Coronary artery (tissue), 2 donors: ENCODE measurements at places on chromosomes 2 and 18.

GRCh38 chr2:30303095-30303494 is 71.8 kb downstream of the LBH start:
- no peak for DNase-seq

- DNase-seq = no peak
Measured at GRCh38 chr2:149205143-149205542, 125.2 kb upstream of the LYPD6 start.

DNA sequence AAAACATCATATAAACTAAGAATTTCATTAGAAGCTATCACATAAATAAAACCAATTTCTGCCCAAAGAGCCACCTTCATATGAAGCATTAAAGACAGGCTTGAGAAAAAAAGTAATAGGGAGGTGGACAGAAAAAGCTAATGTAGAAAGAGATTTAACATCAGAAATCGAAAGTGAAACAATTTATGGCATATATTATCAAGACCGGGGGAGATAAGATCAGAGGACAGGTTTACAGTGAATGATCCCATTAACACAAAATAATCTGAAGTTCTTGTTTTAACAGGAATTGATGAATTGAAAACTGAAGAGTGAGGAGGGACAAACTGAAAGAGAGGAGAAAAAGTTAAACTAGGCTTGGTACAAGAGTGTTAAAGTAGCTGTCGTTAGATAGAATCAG is 786.3 kb upstream of the FSHR start:
- no peak for DNase-seq

GRCh38 chr2:43524177-43524965 is 71.5 kb downstream of the THADA start:
- no peak for DNase-seq

- no peak for DNase-seq
Measured at GRCh38 chr2:8481463-8482009, 200.3 kb upstream of the ID2 start.

GRCh38 chr2:216057688-216058193 is 23.9 kb downstream of the PECR start:
- DNase-seq = no peak

DNA sequence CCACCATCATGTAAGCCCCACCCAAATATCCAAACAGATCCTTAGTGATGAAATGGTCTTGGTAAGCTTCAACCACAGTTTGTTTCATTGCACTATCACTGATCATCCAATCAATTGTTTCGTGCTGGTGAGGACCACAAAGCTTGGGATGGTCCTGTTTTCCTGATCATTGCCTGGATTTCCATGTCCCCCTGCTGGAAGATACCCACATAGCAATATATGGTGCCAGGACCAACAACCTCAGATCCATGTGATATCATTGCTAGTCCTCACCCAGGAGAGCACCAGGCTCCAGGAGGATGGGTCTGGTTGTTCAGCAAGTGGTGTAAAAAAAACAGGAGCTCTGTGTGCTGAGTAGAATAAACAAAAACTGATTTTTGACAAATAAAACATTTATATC is 206.5 kb upstream of the SH3BP4 start:
- DNase-seq = no peak

- no peak for DNase-seq
Measured at GRCh38 chr2:171447675-171448074, 13.6 kb downstream of the DCAF17 start.

DNA sequence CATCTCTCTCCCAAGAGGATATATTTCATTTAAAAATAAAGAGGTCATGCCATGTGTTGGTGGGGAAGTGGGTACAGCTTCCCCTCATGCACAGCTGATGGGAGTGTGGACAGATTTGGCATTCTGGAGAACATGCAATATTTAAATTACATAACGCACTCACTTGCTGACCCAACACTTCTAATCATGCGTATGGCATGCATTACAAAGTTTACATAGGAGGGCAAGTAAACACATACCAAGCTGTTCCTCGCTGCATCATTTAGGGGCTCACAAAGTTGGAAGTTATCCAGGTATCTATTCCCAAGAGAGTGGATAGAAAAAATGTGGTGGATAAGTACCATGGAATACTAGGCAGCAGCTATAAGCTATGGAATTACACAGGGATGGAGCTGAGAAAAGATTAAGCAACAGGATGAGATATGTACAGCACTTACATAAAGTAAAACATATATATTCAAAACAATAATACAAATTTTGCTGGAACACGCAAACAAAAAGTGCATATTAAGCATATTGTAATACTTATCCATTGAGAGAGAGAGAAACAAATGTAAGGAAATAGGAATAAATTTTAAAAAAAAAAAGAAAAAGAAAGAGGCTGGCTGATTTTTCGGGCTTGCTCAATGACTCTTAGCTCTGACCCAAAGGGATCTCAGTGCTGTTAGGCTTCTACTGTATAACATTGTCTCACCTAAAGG is 11.0 kb downstream of the CYP1B1 start:
- no peak for DNase-seq

DNA sequence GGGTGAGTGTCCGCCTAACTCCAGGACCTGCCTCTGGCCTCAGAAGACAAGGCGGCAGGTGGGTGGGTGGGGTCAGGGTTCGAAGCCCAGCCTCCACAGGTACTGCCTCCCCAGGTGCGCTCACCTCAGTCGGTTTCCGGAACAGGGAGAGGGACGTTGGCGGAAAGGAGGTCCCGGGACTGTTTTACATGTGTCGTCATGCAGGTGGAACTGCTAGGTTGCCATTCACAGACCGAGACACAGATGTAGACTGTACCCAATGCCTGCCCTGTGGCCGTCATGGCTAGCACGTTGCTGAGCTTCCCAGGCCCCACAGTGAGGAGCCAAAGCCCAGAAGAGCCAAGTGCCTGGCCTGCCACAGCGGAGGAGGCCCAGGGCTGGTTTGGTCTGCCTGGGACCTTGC is 284.0 kb upstream of the HS6ST1 start:
- peak; percentile 67 for DNase-seq

GRCh38 chr2:53286345-53286744 is 481.3 kb upstream of the CHAC2 start:
- no peak for DNase-seq

DNA sequence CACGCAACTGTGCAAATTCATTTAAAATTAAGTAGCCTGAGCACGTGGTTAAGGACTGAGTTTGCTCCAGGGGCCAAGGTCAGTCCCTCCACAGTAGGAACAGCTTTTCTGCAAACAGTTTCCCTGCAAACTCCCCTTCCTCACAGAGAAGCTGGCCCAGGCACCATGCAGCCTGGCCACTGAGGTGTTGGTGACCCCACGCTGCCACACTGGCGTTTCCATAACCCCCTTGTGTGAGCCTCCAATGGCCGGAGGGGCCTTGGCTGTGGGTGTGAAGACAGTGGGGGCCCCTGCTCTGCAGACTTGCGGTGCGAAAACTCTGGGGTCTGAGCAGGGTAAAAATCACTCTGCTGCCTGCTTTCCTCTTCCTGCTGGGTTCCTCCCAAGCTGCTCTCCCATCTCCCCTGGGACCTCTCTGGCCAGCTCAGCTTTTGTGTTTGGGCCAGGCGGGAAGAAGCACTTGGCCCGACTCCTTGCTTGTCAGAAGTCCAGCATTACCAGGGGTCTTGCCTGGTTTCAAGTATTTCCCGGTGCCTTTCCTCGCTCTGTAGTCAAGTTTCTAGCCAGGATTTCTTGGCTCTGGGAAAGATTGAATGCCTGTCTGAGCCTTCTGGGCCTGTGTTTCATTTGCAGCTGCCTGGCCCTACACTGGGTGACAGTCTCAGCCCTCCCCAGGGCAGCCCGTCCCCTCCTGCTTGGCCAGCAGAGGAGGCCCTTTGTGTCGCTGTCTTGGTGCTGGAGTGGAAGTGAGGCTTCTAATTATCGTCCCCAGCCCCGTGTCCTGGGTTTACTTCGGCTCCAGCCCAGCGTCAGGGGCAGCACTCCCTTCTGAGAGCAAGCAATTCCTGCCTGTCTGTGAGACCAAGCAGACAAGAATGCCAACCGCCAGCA is 131.4 kb upstream of the SLC1A4 start:
- DNase-seq = peak; percentile 79

- no peak for DNase-seq
Measured at GRCh38 chr18:3704556-3705344, 254.8 kb downstream of the TGIF1 start.

GRCh38 chr18:13566941-13567746 is 159.2 kb downstream of the FAM210A start:
- peak; percentile 72 for DNase-seq

DNA sequence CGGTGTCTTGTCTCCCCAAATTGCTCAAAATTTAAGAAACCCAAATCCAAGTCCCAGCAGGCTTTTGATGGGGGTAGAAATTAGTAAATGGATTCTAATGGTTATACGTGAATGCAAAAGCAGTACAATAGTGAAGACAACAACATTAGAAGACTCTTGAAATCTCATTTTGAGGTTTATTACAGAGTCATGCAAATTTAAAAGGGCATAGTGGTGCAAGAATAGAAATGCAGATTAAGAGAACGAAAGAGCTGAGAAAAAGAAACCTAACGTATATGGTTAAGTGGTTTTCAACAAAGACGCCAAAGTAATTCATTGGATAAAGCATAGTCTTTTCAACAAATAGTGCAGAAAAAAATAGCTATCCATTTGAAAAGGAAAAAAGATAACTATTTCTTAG is 33.2 kb upstream of the CXXC1 start:
- DNase-seq = no peak

GRCh38 chr18:25921677-25922421 is 168.6 kb downstream of the SS18 start:
- no peak for DNase-seq

DNA sequence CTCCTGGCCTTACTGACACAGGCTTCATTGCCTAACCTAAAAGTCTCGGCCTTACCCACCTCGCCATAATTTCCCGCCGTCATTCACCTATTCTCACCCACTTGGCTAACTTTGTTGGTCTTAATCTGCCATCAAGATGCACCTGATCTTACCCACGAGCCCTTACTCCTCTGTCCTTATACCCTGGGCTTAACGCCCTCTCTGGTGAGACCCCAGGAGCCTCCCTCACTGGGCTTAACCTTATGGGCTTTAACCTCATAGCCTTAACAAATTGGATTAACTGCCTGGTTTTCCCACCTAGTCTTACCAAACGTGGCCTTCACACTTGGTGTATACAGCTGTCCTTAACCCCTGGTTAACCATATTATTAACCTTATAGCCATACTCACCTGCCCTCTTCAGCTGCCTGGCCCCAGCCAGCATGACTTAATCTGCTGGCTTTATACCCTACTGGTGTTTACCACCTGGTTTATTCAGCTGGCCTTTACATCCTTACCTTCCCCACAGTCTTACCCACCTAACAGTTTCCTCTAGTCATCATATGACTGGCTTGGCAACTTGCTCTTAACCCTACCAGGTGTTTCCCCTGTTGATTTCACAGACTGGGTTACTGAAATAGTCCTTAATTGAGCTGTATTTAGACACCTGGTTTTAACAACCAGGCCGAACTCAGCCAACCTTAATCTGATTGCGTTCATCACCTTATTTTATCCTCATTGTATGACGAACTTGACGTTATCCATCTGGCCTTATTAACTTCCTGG is 132.0 kb upstream of the ZSWIM2 start:
- no peak for DNase-seq

DNA sequence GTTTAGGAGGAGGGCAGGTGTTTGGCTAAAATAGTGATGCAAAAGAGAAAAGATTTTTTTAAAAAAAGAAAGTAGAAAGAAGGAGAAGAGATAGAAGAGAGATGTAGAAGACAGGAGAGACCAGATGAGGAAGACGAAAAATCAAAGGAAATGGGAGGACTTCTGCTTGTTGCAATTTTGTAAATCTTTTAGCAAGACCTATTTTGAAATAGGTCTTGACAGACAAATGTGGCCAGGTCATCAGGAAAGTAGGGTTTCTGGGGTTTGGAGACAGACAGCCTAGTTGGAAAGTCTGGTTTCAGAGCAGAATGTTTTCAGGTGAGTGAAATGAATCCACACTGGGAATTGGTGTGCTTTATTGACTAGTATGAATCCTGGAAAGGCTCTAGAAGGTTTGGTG is 104.5 kb upstream of the CAVIN2 start:
- DNase-seq = no peak

- DNase-seq = no peak
Measured at GRCh38 chr18:2146092-2146491, 425.2 kb downstream of the METTL4 start.

- DNase-seq = peak; percentile 94
Measured at GRCh38 chr2:219446101-219446504, 11.5 kb downstream of the SPEG start.

DNA sequence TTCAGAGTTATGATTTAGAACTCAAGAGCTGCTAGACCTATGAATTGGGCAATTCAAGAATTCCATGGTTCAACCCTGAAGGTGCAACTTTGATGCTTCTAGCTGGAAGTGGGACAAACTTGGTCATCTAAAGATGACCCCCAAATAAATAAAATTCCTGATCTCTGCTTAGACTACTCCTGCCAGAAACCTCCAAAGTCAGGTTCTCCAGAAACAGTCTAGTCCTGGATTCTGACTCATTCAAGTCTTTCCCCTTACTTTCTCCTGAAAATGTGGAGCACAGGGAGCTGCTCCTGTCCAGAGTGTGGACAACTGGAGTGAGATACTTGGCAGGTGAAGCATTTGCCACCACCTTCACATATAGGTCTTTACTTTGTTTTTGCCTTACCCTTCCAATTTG is 557.7 kb upstream of the TNP1 start:
- DNase-seq = no peak

- DNase-seq = no peak
Measured at GRCh38 chr18:44759925-44760342, 79.2 kb downstream of the SETBP1 start.

DNA sequence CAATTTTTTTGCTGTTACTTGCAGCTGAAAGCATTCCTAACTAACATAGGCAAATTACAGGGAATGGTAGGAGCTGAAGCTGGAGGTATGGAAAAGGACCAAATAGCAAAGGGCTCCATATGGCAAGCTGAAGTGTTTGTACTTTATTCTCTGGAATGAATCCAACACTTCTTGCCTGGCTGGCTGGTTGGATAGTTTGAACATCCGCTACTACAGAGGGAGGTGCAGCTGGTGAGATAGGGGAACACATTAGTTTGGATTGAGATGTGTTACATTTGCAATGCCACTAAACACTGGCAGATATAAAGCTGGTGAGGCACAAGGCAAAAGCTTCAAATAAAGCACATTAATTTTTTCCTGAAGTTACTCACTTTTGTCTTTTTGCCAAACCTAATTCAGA is 291.5 kb downstream of the SP3 start:
- DNase-seq = no peak

- DNase-seq = no peak
Measured at GRCh38 chr2:39135690-39136259, 14.9 kb upstream of the SOS1 start.
